ENCODE measurements at places on chromosomes 13 and 19.

GRCh38 chr13:44352671-44353070 is 21.0 kb upstream of the SERP2 start:
- DNase-seq: no peak

DNA sequence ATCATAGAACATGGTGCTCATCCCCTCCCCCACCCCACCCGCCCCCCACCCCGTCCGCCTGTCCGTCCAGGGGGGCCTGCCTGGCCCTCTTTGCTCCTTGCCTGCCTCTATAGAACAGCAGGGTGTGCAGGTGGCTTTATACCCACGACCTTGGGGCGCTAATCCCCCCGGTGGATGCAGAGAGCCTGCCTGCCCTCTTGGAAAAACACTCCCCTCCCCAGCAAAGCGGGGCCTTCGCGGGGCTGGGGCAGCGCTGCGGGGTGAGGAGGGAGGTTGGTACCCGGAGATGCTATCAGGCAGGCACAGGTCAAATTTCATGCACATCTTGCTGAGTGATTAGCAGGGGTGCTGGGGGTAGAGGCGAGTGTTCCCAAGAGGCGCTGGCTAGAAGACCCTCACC is 21.9 kb downstream of the RFX1 start:
- no peak for DNase-seq

GRCh38 chr19:27734496-27735220 is 1478.3 kb downstream of the UQCRFS1 start:
- no peak for DNase-seq

- DNase-seq: no peak
These were observed 35.4 kb downstream of the LHFPL6 start for GRCh38 chr13:39567569-39567968.

GRCh38 chr19:55605207-55605636 is 225 bp upstream of the ZNF865 start:
- DNase-seq: peak; percentile 92

DNA sequence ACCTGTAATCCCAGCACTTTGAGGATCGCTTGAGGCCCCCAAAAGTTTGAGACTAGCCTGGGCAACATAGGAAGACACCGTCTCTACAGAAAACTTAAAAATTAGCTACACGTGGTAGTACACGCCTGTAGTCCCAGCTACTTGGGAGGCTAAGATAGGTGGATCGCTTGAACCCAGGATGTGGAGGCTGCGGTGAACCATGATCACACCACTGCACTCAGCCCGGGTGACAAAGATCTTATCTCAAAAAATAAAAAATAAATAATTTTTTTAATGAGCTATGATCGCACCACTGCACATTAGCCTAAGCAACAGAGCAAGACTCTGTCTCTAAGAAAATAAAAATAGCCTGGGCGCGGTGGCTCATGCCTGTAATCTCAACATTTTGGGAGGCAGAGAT is 6.6 kb downstream of the RCBTB2 start:
- DNase-seq: no peak

GRCh38 chr19:38362076-38362945 is 12.1 kb upstream of the PSMD8 start:
- DNase-seq: peak; percentile 58

DNA sequence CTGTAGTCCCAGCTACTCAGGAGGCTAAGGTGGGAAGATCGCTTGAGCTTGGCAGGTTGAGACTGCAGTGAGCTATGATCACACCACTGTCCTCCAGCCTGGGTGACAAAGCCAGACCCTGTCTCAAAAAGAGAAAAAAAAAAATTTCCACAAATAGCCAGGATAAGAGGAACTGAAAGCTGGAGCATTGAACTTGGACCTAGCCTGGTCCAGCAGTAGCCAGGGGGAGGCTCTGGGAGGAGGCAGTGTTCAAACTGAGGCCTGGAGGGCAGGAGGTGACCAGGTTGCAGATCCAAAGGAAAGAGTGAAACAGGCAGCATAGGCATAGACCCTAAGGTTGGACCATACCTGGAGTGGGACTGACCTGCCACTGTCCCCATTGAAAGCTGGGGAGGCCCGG is 26.9 kb upstream of the PIK3R2 start:
- no peak for DNase-seq

DNA sequence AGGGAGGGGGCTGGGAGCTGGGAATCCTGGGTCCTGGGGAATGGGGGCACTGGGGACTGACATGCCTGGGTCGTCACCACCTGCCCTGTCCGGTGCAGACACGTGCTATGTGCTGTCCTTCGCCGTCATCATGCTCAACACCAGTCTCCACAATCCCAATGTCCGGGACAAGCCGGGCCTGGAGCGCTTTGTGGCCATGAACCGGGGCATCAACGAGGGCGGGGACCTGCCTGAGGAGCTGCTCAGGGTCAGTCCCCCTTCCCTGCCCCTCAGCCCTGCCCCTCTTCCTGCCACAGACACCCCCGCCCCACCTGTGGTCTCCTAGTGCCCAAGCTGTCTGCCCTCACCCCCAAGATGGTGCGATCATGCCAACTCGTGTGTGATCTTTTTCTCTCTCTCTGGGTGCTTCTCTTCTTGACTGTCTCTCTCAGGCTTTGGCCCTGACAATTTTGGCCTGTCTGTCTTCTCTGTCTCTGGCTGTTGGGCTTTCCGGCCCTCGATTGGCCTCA is 5.0 kb downstream of the CYTH2 start:
- no peak for DNase-seq

DNA sequence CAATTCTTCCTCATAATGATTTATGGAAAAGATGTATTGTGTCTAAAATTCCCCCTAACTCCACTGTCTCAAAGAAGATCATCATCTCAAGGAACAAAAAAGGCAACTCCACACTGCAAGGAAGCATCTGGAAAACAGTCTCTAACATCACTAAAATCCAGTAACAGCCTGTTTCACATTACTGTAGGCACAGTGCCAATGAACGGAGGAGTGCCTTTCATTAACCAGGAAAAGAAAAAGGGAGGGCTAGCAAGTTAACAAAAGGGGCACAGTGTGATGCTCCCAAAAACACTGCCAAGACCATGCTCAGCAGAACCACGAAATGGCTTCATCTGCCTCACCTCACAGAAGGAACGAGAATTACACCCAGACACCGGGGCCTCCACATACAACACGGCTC is 8.5 kb downstream of the TMTC4 start:
- DNase-seq: peak; percentile 44

- DNase-seq: no peak
These were observed 93.1 kb downstream of the GGACT start for GRCh38 chr13:100495455-100495854.

DNA sequence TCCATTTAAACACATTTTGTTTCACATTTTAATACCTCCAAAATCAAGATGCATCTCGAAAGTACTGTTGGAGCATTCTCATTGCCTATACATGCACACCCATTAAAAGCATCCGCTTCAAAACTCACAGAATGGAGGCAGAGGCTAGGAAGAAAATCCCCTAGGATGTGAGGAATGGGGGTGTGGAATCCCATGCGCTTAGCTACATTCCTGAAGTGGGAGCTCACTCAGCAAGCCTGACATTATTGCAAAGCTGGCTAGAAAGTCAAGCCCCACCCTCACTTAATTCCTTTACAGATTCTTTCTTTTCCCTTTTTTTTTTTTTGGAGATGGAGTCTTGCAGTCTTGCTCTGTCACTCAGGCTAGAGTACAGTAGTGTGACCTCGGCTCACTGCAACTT is 4.6 kb upstream of the FAM32A start:
- DNase-seq: peak; percentile 88

DNA sequence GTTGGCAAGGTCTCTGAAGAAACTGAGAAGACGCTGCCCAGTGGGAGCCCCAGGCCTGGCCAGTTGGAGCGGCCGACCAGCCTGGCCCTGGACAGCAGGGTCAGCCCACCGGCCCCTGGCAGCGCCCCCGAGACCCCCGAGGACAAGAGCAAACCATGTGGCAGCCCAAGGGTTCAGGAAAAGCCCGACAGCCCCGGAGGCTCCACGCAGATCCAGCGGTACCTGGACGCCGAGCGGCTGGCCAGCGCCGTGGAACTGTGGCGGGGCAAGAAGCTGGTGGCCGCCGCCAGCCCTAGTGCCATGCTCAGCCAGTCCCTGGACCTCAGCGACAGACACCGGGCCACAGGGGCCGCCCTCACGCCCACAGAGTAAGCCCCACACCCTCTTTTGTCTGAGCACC is 20.1 kb upstream of the USE1 start:
- DNase-seq: no peak

- no peak for DNase-seq
These were observed 536.4 kb downstream of the IRS2 start for GRCh38 chr13:109249780-109250528.

- DNase-seq: no peak
These were observed at the start of gene PCDH8 for GRCh38 chr13:52848455-52849195. Gene PCDH8 (minus strand): TSS chr13:52848640. CDS start chr13:52848436, 204 bp downstream.

GRCh38 chr19:30132343-30133075 is 190.5 kb downstream of the URI1 start:
- no peak for DNase-seq

- DNase-seq: no peak
These were observed 7.6 kb downstream of the F7 start for GRCh38 chr13:113112893-113113845.

DNA sequence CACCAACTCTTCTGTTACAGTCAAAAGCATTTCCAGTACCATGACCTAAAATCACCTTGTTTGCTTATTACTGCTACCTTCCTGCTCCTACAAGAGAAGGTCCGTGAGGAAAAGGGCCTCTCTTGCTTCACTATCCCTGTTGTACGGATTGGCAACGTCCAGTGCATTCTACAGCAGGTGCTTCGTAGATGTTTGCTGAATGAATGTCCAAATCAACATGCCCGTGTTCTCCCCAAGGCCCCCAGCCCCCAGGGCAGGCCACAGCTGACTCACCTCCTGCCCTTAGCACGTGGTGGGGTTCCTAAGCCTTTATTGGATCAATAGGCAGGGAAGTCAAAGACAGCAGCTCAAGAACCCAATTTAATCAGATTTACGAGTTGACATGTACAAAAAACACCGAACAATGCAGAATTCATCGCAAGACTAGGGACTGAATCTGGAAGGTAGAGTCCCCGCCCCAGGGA is 5.5 kb upstream of the NAPA start:
- no peak for DNase-seq

DNA sequence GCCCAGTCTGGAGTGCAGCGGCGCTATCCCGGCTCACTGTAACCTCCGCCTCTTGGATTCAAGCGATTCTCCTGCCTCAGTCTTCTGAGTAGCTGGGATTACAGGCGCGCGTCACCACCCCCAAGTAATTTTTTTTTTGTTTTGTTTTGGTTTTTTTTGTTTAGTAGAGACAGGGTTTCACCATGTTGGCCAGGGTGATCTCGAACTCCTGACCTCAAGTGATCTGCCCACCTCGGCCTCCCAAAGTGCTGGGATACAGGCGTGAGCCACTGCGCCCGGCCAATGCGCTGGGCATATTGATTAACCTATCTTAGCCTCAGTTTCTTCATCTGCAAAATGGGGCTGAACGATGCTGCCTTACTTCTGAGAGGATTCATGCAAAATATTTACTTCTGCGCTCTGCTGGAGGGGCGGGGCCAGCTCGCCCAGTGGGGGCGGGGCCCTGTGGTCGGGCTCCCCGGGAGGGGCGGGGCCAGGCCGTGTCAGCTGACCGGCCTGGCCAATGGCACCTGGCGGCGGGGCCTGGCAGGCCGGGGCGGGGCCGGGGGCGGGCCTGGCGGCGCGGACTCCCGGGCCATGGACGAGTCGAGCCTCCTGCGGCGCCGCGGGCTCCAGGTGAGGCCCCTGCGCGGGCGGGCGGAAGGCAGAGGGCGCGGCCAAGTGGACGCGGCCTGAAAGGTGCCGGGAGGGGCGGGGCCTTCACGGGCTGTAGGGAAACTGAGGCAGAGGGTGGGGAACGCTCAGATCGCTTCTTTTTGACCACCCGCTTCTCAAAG is at the start of gene MAST3:
Gene MAST3 (plus strand): TSS at position 562 of the 776 bp plus-strand sequence. CDS start 15 bp downstream, at position 577.
- peak; percentile 68 for DNase-seq

DNA sequence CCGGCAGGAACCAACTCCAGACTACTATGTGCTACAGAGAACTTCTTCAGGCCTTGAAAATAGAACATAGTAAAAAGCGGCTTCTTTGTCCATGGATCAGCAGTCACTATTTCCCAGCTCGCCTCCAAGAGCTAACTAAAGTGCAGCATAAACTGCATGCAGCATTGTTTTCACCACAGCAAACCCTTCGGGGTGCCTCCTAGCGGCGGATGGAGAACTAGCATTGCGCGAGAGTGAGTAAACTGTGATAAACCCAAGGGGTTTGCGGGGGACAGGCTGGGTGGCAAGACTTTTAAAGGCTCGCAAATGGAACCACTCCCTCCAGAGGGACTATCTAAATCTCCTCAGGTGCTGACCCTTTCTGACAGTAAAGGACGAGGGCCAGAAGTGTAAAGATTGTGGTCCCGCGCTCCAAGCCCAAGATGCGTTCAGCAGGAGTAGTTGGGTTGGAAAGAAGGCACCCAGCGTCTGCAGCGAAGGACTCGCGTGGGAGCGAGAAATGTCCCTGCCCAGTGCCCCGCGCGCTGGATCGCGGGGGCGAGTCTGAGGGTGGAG is 21.5 kb upstream of the SGCG start:
- DNase-seq: peak; percentile 42

DNA sequence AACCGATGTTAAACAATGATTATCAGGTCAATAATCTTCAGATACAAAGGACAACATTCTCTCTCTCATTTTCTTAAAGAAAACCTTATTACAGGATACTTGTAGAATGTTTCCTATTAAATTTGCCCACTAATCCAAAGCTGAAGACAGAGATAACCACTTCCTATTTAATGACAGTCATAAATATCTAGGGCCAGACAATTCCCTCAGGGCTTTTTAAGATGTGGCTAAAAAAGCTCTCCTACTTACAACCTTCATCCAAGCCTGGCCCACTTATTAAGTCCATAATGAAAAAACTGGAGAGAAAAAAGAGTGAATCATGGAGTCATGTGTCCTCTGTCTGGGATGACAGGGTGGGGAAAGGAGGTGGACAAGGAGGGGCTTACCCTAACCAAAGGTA is 235.9 kb downstream of the KLF12 start:
- DNase-seq: peak; percentile 27

DNA sequence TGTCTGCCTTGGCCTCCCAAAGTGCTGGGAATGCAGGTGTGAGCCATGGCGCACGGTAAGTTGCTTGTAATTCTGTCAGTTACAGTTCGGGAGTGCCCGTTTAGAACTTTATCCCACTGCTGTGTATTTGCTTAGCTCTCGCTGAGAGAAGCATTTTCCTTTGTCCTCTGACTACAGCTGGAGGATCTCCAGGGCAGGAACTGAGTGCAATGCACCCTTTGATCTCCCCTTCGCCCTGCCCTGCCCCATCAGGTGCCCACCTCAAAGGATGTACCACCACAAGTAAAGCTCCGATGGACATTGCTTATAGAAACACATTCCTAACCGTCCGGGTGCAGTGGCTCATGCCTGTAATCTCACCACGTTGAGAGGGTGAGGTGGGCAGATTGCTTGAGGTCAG is 6.5 kb downstream of the BRME1 start:
- no peak for DNase-seq

- DNase-seq: no peak
These were observed 25.2 kb downstream of the MARK4 start for GRCh38 chr19:45276284-45276687.

DNA sequence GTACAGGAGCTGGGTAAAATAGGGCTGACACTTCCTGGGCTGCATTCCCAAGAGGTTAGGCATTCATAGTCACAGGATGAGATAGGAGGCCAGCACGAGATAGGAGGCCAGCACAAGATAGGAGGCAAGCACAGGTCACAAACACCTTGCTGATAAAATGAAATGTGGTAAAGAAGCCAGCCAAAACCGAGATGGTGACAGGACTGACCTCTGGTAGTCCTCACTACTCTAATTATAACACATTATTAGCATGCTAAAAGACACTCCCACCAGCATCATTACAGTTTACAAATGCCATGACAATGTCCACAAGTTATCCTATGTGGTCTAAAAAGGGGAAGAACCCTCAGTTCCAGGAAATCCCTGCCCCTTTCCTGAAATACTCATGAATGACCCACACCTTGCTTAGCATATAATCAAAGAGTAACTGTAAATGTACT is 20.9 kb upstream of the IGSF23 start:
- no peak for DNase-seq

Measured in AG10803 (cell line).